ENCODE measurements at places on chromosomes 1 and 21.

- no peak for DNase-seq
Observed at GRCh38 chr21:30480145-30480544, at the start of gene KRTAP19-1. Gene KRTAP19-1 (minus strand): TSS chr21:30480367. CDS start chr21:30480317, 50 bp downstream.

GRCh38 chr1:57597036-57597435, 173.2 kb upstream of the DAB1 start:
- no peak for DNase-seq

- DNase-seq, result no peak
Observed at GRCh38 chr1:104932949-104933679, 1183.4 kb downstream of the AMY1C start.

- DNase-seq, result peak; percentile 60
Observed at GRCh38 chr1:32981003-32981901, 16.6 kb upstream of the RNF19B start.

DNA sequence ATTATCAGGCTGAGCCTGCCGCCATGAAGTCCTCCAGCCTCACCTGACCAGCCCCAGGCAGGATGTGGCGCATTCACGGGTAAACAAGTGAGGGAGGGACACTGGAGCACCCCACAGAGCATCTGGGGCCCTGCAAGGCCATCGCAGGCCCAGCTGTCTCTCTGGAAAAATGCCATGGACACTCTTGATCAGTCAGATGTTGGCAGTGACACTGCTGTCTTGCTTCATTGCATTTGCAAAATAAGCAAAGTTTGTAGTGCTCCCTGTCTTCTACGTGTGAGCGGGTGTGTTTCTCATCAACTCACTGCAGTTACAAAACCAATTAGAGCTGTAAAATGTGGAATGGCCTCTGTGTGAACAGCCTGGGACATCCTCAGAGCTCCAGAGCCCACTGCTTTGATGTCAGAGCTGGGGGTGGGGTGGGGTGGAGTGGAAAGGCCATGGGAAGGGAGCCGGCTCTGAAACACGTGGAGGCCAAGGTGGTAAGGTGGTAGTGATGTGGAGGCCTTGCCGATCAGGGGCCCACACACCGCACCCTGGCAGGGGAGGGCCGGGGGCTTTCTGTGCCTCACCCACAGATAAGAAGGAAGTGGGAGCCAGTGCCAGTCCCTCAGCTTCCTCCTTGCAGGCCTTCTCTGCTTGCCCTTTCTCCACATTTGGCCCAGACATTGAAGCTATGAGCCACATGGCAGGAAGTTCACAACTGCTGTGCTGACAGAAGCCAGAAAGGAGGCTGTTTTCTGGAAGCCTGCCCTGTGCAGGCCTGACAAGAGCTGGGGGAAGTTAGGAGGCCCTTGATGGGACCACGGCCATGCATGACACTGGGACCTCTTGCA, 254.9 kb downstream of the RHOU start:
- no peak for DNase-seq

- DNase-seq, result no peak
Observed at GRCh38 chr21:42706765-42707164, 53.3 kb downstream of the PDE9A start.

DNA sequence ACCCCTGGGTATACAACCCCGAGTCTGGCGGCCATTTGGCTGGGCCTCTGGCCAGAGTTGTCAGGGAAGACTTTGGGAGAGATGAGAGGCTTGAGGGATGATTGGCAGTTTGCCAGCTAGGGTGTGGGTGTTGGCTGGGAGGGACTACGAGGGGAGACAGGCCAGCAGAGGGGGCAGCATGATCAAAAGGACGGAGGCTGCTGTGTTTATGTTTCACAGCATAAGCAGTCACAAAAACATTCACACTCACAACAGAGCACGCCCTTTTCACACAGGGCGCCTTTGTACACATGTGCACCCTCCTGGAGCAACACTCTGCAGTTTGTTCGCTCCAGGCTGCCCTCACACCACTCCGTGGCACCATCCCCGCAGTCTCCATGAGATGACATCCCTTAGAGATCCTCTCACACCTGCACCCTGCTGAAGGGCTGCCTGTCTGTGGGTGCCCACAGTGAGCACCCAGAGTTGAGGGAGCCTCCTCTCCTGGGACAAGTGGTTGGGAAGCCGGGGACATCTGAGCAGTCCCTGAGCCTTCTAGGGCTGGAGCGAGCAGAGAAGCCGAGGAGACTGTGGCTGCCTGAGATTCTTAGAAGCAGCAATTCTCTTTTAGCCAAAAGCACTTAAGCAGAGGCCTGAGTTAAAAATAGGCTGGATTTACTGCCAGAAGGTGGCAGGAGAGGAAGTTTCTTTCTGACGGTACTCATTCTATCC, 15.4 kb downstream of the EFNA3 start:
- no peak for DNase-seq
